Stimulated activated CD4-positive, alpha-beta T cell treated with anti-CD3 and anti-CD28 coated beads, Interleukin-1b, Interleukin-23, amount 100 ng/mL, for 1 hour (primary cell): ENCODE measurements at places on chromosomes 11 and 22.

- DNase-seq, result no peak
Observed at GRCh38 chr22:28582806-28583205, 96.8 kb downstream of the TTC28 start.

DNA sequence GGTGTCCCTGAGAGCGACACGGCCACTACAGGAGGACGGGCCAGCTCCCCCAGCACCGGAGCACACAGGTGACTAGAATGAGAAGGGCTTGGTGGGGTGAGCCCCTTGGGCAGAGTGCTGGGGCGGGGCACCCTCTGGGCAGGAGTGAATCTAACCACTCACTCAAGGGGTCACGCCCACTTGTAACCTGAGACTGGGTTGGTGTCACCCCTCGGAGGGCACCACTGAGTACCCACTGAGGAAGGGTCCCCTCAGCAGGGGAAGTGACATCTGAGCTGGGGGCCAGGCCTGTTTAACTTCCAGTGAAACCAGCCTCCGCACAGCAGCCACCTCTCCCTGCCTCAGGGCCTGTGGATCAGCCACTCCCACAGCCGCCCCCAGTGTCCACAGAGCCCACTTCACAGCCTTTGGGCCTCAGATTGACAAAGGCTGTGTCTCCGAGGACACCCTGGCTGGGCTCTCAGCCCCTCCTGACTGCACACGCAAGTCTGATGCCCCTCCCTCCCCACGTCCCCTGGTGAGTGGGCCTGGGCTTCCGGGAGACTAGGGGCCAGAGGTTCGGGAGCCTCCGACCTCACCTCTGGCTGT is 5.6 kb downstream of the GATD1 start:
- DNase-seq, result no peak

DNA sequence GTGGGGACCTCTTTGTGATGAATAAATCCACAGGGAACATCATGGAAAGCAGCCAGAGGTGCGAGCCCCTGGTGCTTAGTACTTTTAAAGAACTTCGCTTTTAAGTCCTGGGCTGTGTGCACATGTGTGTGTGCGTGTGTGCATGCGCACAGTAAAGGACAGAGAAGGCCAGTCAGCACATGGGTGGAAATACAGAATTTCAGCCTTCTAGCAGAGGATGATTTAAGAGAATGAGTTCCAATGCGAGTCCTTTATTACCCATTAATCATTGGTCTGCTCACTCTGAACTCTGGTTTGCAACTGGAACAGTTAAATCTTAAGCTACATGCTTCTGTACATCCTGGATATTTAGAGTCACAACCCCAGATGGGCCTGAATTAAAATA is 18.9 kb downstream of the TEAD1 start:
- DNase-seq, result no peak

DNA sequence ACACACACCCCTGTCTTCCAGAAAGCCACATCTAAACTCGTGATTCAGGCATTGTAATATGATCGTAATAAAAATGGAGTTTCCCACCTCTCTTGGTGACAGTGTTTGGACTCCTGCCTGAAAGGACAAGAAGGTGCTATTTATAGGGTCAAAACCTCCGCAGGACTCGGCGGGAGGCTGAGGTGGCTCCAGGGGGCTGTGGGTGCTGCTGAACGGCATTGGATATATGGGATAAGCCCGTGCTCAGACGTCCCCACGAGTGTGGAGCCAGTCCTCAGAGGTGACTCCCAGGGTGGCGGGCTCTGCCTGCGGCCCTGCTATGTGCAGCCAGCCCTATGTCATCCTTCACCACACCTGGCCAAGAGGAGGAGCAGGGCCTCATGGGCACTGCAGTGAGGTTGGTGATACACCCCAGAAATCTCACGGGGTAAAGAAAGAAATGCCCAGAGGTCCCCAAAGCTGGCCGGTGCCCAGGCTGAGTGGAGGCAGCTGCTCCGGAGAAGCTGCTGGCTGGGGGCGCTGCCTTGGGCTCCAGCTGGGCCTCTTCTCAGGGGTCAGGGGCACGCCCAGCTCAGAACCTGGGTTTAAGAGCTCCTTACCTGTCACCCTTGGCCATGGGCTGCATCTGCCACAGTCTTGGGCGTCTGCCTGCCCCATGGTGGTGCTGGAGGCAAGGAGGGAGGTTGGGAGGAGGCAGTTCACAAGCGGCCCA is 5.1 kb upstream of the OSBPL5 start:
- no peak for DNase-seq

- DNase-seq, result no peak
Observed at GRCh38 chr11:111886844-111887243, 7.5 kb downstream of the CFAP68 start.

- no peak for DNase-seq
Observed at GRCh38 chr22:25726241-25726640, 15.7 kb upstream of the MYO18B start.

DNA sequence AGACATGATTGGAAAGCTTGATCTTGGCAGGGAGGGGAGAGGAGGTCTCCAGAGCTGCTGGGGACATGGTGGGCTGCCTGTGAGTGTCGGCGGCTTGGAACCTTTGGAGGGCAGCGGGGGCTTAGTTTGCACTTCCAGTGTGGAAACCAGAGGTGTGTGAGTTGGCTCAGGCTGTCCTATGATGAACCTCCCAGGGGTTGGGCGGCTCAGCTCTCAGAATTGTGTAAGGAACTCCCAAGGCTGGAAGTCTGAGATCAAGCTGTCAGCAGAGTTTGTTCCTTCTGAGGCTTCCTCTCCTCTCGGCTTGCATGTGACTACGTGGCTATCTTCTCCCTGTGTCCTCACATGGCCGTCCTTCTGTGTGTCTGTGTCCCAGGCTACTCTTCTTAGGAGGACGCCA is 87.9 kb upstream of the B3GAT1 start:
- no peak for DNase-seq

DNA sequence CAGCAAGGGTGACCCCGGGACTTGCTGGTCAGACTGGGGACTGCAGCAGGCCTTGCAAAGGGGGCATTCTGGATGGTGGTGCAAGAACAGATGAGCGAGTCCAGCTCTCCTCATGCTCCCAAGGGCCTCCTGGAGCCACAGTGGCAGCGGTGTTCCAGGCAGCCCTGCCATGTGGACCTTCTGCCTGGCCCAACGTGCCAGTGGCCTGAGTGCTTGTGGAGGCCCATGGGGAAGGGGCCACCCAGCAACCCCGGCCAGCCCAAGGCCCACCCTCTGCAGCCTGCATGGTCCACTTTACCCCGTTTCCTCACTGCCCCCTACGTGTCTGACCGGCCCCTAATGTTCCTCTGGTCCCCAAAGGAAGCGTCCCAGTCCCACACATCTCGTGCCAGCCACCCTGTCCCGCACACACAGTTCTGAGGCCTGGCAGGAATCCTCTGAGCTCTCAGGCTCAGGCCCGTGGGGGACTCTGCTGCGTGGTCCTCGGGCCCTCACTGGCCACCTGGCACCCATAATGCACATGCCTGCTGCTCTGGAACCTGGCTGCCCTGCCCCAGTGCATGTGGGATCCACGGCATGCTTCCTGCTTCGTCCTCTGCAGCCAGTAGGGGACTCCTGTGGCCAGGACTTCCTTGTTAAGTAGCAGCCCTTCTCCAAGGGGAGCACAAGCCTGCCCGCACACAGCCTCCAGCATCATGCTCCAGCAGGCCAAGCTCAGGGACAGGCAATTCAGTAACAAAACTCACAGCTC is 85.5 kb downstream of the DGCR2 start:
- no peak for DNase-seq

- DNase-seq, result no peak
Observed at GRCh38 chr11:62146476-62147200, 22.8 kb downstream of the INCENP start.

DNA sequence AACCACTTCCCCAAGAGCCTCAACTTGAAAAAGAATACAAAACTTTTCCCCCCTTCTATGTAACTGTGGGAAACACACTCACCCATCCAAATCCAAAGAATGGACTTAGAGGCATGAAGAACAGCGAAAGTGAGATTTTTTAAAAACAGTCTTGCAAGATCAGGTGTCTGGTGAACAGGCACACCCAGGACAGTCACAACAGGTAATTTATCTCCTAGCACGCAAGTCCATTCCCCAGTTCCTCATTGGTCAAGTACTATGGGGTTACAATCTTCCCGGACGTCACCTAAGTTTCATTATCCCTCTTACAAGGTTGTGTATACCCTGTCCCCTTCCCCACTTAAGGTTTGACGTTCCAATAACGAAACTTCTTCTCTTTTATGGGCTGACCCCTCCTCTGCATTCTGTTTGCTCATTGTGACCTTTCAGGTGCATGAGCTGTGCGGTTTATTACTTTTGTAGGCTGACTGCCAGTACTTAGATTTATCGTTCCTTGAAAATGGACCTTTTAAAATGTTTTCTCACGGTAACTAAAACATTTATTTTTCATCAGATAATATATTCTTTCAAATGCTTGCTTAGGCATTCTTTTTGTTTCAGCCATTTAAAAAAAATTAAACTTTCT is 1401.9 kb downstream of the FAM181B start:
- DNase-seq, result no peak

DNA sequence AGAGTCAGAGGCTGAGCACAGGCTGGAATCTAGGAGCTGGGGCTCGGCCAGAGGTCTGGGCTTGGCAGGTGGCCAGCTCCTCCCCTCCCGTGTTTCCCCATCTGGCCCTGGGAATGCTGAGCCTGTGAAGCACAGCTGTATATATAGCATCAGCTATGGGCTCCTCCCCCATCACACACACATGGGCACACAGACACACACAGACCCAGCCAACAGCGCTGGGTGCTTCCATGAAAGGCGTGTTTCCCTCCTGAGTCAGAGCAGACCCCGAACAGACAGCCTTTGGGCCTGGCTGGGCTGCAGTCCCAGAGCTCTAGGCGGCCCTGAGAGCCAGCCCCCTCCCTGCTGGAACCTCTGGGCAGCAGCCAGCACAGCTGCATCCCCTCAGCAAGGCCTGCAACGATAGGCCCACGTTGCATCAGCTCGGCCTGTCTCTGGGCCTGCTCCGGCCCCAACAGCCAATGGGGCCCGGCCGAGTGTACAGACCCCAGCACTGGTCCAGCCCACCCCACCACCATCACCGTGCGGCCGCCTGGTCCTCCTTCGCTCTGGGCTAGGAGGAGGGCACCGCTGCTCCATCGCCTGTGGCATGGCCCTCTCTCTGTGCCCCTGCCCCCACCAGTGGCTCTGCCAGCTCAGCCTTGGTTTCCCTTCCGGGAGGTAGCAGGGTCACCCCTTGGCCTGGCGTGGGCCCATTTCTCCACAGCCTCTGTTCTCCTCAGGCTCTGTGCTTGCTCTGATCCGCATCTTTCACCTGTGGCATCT is 7.6 kb upstream of the SERPINH1 start:
- no peak for DNase-seq
